CD4-positive, alpha-beta memory T cell (primary cell): ENCODE measurements at places on chromosomes 5 and 9. TPM values are rescaled to one million over a fixed set of nuclear protein-coding genes. Genes with fewer than 3 reads are reported as not detected.

DNA sequence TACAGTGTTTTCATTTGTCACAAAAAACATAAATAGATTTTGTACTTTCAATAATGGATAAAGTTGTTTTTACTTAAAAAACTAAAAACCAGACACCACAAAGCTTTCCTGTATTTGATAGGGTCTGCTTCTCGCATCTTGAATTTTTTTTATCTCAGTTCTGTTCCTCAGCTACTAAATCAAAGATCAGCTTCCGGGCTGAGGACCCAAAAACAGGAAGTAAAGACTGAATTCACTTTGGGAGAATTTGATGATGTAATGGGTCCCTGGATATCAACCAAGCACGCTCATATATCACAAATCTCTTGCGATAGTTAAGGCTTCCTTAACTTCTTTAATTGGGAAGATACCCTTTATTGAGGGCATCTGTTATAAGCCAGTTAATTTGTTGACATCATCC, 24.1 kb downstream of the ITK start:
- H3K36me3 ChIP-seq = peaks cover 30% of the 10 kb centered on the region
- no peak overlapping the region for H3K4me3 ChIP-seq
- peaks cover 99% of the 10 kb centered on the region for H3K4me1 ChIP-seq

The FAT2 gene
- not detected for total RNA-seq

DNA sequence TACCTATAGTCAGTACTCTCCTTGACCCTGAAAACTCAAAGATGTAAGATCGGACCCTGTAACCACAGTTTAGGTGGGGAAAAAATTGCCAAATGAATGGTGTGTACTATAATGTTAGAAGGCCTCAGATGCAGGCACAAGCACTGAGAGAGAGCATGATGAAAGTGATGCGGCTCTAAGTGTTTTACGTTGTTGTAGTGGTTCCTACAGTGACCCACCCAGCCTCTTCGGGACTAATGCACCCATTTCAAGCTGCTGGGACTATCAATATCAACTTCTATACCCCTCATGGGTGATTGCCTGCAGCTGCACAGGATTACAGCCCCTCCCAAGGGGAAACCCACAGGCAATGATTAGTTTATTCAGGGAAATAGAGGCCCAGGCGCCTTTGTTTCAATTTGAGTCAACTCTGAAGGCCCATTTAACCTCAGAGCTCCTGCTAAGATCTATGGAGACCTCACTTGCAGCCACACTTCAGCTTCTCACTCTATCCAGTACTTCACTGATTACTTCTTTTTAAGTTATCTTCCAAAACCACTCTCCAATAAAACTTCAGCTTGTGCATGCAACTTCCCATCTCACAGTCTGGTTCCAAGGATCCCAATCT, 340.7 kb downstream of the NR2F1-AS1 start:
- no peaks in the 10 kb centered on the region for H3K36me3 ChIP-seq
- H3K4me1 ChIP-seq = no peaks in the 10 kb centered on the region

DNA sequence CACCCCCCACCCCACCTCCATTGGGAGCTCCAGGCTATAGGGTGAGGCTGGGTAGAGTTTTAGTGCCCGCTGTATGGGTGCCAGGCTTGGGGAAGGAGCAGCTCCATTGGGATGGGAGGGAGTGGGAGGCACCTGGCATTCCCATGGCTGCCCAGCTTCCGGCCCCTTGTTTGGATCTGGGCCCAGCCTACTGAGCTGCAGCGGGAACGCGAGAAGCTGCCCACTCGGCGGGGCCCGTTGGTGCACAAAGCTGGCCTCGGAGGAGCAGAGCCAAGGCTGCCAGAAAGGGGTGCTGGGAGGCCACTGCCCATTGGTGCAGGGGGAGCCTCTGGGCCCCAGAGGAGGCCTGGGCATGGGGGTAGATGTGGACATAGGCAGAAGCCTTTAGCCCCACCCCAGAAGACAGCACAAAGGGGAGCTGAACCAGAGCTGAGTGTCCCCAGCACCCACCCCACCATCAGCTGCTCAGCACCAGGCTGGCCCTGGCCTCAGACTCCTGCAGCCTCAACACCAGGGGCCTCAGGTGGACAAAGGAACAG, 4.4 kb downstream of the LCN9 start:
- no peaks in the 10 kb centered on the region for H3K4me1 ChIP-seq
- no peaks in the 10 kb centered on the region for H3K36me3 ChIP-seq
- H3K27me3 ChIP-seq = no peaks in the 10 kb centered on the region
- H3K4me3 ChIP-seq = no peak overlapping the region
- no peak overlapping the region for H3K27ac ChIP-seq

The ARID3C gene
- total RNA-seq = not detected

DNA sequence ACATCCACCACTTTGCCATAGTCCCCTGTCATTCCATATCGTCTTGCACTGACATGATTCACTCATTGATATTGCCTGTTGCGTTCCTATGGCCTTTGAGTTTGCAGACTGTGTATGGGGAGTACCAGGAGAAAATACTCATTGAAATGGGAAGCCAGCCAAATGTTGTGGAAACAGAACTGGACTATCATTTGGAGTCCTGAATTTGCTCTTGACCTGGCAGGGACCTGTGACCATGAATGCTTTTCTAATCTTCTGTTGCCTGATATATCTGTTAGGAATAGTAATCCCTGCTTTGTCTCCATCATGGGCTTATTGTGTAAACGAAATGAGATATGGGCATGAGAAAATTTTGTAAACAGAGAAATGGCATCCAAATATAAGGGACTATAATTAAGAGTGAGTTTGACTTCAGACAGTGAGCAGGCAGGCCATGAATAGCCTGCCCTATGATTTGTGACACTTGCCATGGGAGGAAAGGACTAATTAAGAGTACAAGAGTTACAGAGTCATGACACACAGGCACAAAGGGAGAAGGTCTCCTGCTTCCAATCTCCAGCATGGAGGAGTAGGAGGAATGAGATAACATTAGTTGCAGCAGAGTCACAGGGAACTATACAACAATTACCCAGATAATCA, 572.9 kb upstream of the SGCD start:
- H3K27me3 ChIP-seq = no peaks in the 10 kb centered on the region
- DNase-seq = no peak
- H3K27ac ChIP-seq = no peak overlapping the region
- H3K4me3 ChIP-seq = no peak overlapping the region
- H3K4me1 ChIP-seq = no peaks in the 10 kb centered on the region

DNA sequence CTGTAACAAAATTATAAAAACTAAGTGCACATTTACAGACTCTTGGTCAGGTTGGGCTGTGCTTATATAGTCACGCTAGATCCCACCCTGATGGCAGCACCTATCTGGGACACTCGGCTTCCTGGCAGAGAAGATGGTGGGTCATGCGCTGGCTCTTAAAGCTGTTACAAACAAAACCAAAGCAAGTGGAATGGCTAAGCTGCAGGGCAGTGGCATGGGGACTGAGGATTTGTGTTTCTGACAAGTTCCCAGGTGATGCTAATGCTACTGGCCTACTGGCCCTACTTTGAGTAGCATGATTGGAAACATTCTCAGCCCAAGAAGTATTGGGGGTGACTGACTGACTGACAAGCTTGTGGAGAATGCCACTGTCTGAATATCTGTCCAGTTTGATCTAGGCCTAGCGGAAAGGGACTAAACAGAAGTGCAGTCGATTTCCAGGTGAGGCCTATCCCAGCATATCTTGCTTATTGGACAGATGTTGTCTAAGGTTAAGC, 8.3 kb downstream of the BTF3 start:
- H3K36me3 ChIP-seq = peaks cover 45% of the 10 kb centered on the region
- H3K27me3 ChIP-seq = no peaks in the 10 kb centered on the region
- no peak overlapping the region for H3K27ac ChIP-seq
- H3K4me3 ChIP-seq = no peak overlapping the region
- DNase-seq = no peak

DNA sequence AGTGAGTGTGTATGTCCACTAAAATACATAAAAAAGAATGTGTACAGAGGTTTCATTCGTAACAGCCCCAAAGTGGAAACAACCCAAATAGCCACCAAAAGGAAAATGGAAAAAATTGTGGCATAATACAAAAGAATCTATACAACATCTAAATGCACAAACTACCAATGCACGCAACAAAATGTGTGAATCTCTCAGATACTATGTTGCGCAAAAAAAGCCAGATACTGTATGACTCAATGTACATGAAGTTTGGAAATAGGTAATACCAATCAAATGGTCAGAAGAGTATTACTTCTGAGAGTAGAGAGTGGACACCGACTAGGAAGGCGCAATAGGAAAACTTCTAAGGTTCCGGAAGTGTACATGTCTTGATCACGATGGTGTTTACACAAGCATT, 2.4 kb downstream of the XPA start:
- no peak for DNase-seq
- peaks cover 7% of the 10 kb centered on the region for H3K36me3 ChIP-seq
- H3K27ac ChIP-seq = peak overlapping the region; percentile 1

The SOWAHA gene
- not detected for total RNA-seq

- no peaks in the 10 kb centered on the region for H3K36me3 ChIP-seq
- H3K4me1 ChIP-seq = no peaks in the 10 kb centered on the region
- H3K4me3 ChIP-seq = no peak overlapping the region
Measured at GRCh38 chr9:77561331-77562018, 86.6 kb downstream of the GNA14 start.

The FOXD4 gene
- 0.30 TPM for total RNA-seq

DNA sequence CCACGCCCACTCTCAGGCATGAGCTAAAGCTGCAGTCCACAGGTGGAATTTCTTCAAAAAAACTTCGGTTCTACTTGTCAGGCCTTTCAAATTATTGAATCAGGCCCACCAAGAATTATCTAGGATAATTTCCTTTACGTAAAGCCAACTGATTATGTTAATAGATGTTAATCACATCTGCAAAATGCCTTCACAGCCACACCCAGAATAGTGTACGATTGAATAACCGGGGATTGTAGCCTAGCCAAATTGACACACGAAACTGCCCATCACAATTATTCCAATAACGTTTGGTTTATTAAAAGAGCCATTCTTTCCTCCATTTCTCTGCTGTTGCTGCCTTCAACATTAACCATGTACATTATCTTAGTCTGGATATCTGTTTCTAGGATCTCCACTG, 148.7 kb downstream of the NR3C1 start:
- no peaks in the 10 kb centered on the region for H3K27me3 ChIP-seq
- no peak overlapping the region for H3K4me3 ChIP-seq
- H3K27ac ChIP-seq = no peak overlapping the region
- H3K4me1 ChIP-seq = no peaks in the 10 kb centered on the region
- DNase-seq = no peak

- H3K27ac ChIP-seq = no peak overlapping the region
- H3K36me3 ChIP-seq = no peaks in the 10 kb centered on the region
- no peaks in the 10 kb centered on the region for H3K4me1 ChIP-seq
- no peaks in the 10 kb centered on the region for H3K27me3 ChIP-seq
Measured at GRCh38 chr9:123424552-123425225, 68.7 kb downstream of the CRB2 start.

The SHC3 gene
- not detected for total RNA-seq

DNA sequence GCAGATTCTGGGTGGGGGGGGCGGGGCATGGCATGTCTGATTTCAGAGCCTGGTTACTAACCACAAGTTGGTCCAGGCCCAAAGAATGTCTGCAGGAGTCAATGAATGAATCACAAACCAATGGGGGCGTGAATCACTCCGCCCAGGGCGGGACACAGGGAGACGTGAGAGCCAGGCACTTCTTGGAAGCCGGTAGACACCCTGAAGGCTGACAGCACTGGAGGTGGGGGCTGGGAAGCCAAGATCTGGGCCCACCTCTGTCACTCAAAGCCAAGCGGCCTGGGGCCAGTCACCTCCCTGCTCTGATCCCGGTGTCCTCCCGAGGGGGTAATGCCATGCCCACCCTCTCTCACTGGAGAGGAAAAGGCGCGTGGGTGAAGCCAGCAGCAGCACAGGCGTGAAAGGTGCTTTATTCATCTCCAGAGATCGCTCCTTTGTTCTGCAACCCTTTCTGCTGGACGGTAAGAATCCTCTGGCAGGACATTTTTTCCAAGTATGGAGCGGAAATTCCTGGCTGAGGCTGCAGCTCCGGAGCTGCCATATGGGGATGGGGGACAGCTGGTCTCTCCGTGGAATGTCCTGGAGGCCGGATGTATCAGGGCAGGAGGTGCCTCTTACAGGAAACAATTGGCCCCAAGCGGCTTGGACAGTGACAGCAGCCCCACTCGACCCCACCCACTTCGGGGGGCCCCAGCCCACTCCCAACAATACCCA, 85.0 kb downstream of the STK10 start:
- H3K4me1 ChIP-seq = peaks cover 17% of the 10 kb centered on the region
- no peak overlapping the region for H3K27ac ChIP-seq
- peaks cover 76% of the 10 kb centered on the region for H3K36me3 ChIP-seq

GRCh38 chr5:131513780-131514179, 121.2 kb downstream of the RAPGEF6 start:
- peaks cover 60% of the 10 kb centered on the region for H3K4me1 ChIP-seq
- H3K36me3 ChIP-seq = peaks cover 11% of the 10 kb centered on the region
- H3K27me3 ChIP-seq = no peaks in the 10 kb centered on the region
- no peak for DNase-seq
